Kidney epithelial cell (primary cell): ENCODE measurements at places on chromosomes 3 and 15. TPM values are rescaled to one million over a fixed set of nuclear protein-coding genes. Genes with fewer than 3 reads are reported as not detected.
A peak's percentile ranks its signal among the peaks of the same experiment; 100 is the strongest.

Gene DHX36
- 49.8 and 64.3 TPM in 2 replicates for total RNA-seq

Gene PLSCR2
- total RNA-seq, result 0.62 TPM in 1 of 2 replicates, not detected in the other

Gene PLOD2
- 32.5 and 38.5 TPM in 2 replicates for total RNA-seq

Gene CHL1
- 0.27 and 0.33 TPM in 2 replicates for total RNA-seq

Gene CCR1
- total RNA-seq, result 0.07 TPM in 1 of 2 replicates, not detected in the other

Gene BTLA
- total RNA-seq, result not detected in 2 replicates

Gene ISG20
- 22.3 and 36.0 TPM in 2 replicates for total RNA-seq

Gene ERICH6
- 0.07 TPM in 1 of 2 replicates, not detected in the other for total RNA-seq

DNA sequence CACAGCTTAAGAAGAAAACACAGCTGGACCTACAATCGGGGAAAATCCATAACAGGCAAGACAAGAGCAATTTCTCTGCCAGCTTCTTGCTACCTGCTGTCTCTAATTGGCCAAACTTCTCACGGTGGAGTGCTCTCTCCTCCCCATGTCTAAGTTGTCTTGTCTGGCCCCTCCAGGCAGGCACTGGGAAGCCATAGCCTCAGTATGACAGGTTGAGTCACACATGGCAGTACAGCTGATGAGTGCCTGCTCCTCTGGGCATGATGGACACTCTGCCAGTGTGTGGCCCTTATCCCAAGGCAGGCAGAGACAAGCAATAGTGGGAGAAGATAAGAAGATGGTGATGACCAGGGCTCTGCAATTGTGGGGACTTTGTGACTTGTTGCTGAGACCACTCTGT is 551.8 kb downstream of the DIPK2A start:
- no peak for DNase-seq

GRCh38 chr3:169846458-169847193 is 23.1 kb downstream of the LRRC31 start:
- DNase-seq, result peak; percentile 78

DNA sequence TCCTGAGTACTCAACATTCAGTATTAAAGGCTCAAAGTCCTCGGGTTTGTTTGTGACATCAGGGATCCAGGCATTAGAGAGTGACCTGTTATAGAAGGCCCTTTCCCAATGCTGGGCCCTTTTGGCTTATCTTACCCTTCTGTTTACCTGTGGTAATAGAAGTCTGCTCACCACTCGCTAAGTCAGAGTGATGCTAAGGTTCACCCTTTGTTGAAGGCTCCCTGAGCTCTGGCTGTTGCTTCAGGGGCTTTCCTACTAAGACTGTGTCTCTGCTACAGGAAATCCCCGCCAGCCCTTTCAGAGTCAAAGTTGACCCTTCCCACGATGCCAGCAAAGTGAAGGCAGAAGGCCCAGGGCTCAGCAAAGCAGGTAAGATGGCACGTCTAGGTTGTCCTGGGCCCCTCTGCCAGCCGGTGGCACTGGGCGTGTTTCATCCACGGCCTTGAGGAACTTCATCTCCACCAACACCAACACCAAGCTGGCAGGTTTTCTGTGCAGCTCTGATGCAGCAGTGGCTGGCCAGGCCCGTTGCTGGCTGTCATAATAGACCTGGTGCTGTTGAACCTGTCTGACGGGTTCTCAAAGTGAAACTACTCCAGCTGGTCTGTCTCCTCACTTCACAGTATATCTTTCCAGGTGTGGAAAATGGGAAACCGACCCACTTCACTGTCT is 99.1 kb downstream of the DNASE1L3 start:
- no peak for DNase-seq

DNA sequence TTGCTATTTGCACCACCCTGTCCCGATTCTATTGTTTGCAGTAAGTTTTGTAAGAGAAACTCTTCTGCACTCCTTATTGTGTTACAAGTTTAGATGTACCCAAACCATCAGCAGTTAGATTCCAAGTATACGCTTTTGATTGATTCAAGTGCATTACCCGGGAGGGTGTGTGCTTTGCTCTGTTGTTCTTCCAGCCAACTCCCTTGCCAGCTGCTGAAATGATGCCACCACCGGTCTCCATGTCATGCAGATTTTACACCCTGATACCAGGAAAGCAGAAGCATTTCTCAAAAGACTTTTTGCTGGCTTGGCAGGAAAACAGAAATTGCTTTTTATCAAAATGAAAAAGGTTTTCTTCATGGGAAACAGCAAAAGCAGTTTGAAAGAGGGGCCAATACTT is 1006.6 kb upstream of the CFAP20DC start:
- no peak for DNase-seq

DNA sequence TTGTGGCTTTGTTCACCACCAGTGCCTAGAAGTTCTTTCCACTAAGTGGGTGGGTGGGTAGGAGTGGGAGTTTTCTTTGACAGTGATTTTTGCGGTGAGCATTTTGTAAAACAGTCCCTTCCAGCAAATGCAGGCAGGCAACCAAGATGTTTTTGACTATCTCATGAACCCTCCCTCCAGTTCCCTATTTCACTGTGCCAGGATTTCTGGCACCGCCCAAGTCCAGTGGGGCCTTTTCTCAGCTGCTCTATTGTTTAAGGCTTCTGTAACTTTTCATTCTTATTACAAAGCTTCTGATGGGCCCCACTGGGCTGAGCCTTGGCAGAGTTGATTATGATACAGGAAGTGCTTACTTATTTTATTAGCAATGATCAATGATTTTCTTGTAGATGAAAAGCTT is 236.0 kb downstream of the EDEM1 start:
- no peak for DNase-seq

- DNase-seq, result no peak
Observed at GRCh38 chr15:76153241-76154197, 93.7 kb downstream of the TMEM266 start.

GRCh38 chr15:96053781-96054428 is 276.6 kb upstream of the NR2F2 start:
- no peak for DNase-seq

DNA sequence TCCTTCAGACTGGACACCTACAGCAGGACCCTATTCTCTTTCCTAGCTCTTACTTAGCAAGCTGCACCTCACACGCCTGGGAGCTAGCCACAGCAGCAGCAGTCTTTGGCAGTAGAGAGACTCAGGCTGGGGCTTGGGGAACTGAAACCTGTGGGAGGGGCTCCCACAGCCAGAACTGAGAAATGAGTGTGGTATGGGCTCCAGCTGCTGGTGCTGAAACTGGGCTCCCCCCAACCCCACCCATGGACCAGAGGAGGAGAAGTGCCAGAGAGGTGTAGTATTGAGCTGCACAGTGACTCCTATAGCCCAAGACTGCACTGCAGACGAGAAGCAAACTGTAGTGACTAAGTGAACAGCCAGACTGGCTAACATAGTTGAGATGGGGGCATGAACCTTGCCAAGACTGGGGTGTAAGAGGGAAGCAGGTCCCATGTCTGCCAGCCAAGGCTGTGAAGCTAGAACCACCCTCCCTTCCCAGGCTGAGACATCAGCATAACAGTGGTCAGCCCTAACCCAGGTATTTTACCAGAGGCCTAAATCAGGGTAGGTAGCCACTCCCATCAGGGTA is 62.5 kb downstream of the MYO5A start:
- DNase-seq, result no peak

- peak; percentile 28 for DNase-seq
Observed at GRCh38 chr3:127544192-127544802, 46.2 kb downstream of the TPRA1 start.

- no peak for DNase-seq
Observed at GRCh38 chr15:86009727-86010126, 69.9 kb upstream of the AGBL1 start.

- no peak for DNase-seq
Observed at GRCh38 chr15:74376825-74377581, 9.6 kb upstream of the CYP11A1 start.

- no peak for DNase-seq
Observed at GRCh38 chr3:151459358-151459757, 1.5 kb downstream of the IGSF10 start.

DNA sequence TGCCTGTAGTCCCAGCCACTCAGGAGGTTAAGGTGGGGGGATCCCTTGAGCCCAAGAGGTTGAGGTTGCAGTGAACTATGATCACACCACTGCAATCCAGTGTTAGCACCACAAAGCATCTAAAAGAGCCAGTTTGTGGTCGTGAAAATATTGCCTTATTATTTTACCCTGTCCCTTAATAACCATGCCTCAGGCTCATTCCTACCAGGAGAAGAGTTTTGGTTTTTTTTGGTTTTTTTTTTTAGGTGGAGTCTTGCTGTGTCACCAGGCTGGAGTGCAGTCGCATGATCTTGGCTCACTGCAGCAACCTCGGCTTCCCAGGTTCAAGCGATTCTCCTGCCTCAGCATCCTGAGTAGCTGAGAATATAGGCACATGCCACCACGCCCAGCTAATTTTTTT is 17.9 kb upstream of the AVEN start:
- DNase-seq, result no peak

DNA sequence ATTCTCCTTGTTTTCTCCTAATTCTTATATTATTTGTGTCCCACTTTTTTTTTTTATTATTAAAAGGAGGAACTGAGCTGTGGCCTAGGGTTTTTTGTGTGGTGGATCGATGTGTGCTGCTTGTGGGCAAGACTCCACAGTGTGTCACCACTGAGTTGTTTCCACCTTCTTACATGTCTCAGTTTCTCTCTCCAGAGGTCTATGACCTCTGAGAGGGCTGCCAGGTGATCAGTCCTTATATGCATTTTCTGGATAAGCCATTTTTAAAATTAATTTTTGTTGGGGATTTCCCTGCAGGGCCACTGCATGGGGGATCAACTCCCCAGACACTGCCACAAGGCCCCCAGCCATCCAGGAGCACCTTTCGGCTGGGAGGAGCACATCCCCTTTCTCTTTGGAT is 27.8 kb downstream of the IQCF6 start:
- no peak for DNase-seq

DNA sequence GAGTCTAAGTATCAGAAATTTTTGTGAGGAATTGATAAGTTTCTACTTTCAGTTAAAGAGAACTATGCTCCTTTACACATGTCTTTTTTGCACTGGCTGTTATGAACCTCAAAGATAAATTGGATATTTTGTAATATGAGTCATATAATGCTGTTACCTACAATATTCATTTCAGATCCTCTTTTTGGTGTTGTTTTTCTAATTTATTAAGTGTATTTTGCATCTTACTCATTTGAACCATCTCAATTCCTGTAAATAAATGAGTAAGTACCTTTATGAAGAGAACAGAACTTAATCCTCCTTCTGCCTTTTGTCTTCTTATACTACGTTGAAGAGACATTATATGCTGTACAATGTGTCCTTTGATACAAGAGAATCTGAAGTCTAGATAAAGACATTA is 74.4 kb downstream of the ZIC1 start:
- no peak for DNase-seq

DNA sequence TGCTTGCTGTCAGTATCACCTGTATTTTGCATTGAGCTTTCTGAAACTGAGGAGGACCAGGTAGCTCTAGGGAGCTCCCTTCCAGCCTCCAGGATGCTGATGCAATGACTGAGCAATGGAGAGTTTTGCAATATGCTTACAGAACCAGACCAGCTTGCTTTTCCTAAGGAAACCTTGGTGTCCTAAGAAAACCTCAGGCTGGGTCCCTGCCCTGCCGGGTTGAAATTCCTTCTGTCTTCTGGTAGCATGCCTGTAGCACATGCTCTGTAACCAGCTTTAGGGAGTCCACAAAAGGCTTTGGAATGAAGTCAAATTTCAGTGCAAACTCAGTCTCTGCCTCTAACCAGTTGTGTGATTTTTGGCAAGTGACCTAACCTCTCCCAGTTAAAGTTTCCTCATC is 65.8 kb upstream of the GSK3B start:
- DNase-seq, result peak; percentile 85
